ENCODE measurements at places on chromosomes 7 and 10.

DNA sequence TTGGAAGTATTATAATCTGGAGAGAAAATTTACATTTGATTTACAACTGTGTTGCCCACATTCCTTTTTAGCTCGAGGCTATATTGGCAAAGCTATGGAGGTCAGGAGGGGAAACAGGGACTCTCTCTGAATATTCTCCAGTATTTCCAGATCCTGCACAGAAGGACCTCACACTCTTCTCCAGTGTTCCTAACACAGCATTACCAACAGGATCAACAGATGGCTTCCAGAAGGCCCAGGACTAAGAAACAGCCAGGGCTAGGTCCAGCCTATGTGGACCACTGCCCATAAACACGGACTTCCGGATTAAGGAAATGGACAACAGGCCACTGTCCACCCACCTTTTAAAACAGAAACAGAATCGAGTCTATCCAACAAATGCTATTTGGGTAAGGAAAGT, 65.3 kb downstream of the CHCHD3 start:
- DNase-seq: no peak

- no peak for DNase-seq
Measured at GRCh38 chr10:61900829-61901792, at the start of gene ARID5B. Gene ARID5B, plus strand, starts transcription at chr10:61901699. Its CDS starts 11 bp downstream, at chr10:61901710.

- no peak for DNase-seq
Measured at GRCh38 chr10:8104005-8104404, 49.5 kb downstream of the GATA3 start.

- no peak for DNase-seq
Measured at GRCh38 chr10:122515588-122516231, 44.8 kb upstream of the DMBT1 start.

All from HuH-7 (cell line).